ENCODE measurements at places on chromosomes 3 and 15.
A peak's percentile ranks its signal among the peaks of the same experiment; 100 is the strongest.

GRCh38 chr15:73474785-73475184 is 31.8 kb downstream of the REC114 start:
- DNase-seq: no peak

GRCh38 chr15:100204771-100205170 is 137.0 kb downstream of the ADAMTS17 start:
- DNase-seq: no peak

- DNase-seq: peak; percentile 56
These were observed 47.6 kb upstream of the POMGNT2 start for GRCh38 chr3:43153216-43154083.

DNA sequence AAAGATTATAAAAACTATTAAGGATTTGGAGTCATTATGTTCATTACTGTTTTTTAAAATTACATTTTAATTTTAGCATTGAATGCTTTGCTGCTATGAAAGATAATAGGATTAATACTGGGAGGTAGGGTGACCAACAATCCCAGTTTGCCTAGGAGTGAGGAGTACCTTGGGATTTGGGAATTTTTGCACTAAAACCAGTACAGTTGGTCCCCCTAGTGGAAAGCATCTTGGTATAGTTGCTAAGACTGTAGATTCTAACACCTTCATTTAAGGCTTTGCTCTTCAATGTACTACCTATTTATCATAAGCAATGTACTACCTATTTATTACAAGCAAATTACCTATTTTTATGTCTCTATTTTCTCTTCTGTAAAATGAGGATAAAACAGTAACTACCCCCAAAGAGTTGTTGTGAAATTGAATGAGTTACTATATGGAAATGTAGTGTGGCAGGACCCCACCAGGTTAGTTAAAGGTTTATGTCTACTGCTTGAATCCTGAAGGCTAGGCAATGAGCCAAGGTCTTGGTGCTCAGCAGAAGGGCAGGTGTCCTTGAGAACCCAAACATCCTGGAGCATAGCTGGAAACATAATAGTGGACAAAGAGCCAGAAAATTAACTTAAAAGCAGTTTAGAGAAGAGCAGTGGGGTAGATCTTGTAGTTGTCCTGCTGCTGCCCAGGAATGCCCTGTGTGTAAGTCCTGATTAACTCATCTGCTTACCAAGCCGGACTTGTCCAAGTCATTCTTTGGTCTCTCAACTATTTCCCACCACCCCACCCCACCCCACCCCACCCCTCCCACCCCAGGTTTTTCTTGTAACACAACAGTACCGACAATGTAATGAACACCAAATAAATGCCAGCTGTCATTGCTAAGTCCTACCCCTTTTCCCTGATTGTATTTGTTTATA is 49.2 kb upstream of the NMD3 start:
- no peak for DNase-seq

DNA sequence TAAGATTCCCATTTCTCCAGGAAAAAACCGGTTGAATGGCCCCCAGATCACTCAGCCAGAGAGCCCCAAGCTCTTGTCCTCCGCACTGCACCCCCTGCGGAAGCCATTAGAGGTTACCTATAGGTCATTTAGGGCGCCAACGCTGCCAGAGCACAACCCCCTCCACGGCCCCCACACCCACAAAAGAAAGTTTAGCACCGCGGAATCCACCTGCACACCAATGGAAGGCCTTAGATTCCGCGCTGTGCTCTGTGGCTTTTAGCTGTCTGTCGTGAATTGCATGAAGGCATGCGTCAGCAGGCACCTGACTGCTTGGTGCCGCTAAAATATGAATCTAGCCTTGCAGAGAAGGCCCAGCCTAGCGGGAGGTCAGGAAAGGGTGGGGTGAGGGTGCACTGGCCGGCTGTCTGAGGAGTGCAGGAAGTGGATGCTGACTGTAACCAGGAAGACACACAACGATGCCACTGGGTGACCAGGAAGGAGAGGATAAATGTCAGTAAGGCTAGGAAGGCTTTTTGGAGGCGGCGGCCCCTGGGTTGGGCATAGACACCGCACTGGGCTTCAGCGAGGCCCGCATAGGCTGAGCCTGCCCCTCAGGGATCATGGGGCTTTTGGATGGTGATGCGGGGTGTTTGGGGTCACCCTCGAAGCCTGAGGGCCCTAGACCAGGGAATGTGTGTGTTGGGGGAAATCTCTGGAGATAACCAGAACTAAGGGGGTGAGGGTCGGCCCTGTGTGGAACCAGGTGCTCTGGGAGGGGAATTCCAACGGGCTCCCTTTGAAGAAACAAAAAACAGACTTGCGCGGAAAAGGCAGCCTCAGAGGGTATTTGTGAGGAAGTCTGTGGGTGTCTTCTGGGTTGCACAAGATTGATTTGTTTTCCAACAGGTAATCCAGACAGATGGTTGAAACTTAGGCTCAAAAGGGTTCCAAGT is 976 bp upstream of the NUP210 start:
- no peak for DNase-seq

DNA sequence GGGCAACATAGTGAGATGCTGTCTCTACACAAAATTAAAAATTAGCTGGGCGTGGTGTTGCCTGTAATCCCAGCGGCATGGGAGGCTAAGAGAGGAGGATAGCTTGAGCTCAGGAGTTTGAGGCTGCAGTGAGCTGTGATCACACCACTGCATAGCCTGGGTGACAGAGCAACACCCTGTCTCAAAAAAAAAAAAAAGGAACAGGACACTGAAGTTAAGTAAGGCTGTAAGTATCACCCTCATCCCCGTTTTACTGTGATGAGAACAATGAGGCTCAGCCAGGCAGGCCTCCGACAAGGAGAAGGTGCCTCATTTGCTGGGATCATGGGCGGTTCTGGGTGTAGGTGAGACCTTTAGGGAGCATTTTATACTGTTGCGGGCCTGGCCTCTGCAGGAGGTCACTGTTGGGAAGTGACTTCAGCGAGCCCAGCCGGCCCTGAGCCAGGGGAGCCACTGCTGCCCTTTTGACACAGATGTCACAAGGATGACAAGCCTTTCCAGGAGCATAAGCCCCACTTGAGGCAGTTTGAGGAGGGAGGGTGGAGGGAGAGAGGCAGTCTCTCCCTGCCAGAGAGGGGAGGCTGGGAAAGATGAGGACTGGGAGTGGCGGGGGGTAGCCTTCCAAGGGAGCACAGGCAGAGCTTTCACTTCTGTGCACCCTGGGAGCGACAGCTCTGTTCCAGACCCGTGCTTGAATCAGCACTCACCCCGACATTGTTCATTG is 30.8 kb downstream of the IRAK2 start:
- no peak for DNase-seq

DNA sequence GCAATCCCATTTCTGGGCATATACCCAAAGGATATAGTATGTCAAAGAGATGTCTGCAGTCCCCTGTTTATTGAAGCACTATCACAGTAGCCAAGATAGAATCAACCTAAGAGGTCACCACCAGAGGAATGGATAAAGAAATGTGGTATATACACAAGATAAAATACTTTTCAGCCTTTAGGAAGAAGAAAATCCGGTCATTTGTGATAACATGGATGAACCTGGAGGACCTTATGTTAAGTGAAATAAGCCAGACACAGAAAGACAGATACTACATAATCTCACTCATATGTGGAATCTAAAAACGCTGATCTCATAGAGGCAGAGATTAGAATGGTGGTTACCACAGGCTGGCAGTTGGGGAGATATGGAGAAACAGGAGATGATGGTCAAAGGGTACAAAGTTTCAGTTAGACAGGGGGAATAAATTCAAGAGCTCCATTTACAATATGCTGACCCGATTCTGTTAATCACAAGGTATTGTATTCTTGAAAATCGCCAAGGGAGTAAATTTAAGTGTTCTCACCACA is 195.8 kb downstream of the MTHFS start:
- no peak for DNase-seq

DNA sequence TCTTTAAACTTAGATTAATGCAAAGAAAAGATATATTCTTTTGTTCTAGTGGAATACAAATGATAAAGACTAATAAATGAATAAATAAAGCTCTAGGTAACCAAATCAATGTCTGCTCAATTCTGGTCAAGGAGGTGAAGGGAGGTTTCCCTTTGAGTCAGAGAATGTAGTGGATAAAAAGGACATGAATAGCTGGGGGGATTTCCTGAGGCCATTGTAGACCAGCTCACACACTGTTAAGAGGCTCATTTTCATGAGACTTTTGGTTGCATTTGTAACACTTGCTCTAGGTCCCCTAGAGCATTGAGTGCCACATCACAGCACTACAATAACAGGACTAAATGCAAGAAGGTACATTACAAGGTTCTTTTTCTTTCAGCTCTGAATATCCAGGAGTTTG is 170.7 kb downstream of the TIGIT start:
- DNase-seq: no peak

GRCh38 chr3:173970281-173970680 is 572.7 kb downstream of the NLGN1 start:
- no peak for DNase-seq

DNA sequence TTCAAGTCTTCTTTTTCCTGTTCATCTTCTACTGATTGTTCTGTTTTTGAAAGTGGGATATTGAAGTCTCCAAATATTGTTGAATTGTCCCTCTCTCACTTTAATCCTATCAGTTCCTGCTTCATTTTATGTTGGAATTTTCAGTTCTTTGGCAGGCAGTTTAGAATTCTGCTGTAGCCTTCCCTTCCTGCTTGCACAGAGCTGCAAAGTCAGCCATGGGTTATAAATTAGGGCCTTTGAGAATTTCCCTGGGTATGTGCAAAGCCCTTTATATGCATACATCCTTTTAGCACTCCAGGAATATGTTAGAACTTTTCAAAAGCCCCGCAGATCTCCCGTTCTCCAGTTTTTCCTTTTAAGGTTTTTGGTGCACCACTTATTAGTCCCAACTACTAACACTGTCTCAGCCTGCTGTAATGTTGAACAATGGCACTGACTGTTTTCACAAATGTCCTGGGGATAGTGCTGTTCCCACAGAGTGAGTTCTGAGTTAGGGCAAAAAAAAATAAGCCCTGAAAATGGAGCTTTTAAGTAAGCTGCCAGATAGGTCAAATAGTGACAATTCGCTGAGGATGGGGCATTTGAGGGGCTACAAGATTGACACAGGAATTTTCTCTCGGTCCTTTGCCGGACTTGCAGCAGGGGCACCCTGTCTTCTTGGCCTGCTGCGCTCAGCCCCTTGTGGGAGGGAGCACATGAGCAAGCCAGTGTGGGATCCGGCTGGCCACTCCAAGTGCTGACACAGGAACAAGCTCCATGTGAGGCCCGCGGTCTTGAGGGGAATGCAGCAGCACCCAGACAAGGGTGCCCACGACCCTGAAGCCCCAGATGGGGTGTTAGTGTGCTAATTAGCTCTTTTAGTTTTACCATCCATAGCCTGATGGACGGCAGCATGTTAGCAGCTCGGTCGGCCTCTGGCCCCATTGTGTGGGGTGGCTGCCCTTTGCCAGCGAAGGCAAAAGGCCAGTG is 96.0 kb downstream of the VPS8 start:
- DNase-seq: no peak

DNA sequence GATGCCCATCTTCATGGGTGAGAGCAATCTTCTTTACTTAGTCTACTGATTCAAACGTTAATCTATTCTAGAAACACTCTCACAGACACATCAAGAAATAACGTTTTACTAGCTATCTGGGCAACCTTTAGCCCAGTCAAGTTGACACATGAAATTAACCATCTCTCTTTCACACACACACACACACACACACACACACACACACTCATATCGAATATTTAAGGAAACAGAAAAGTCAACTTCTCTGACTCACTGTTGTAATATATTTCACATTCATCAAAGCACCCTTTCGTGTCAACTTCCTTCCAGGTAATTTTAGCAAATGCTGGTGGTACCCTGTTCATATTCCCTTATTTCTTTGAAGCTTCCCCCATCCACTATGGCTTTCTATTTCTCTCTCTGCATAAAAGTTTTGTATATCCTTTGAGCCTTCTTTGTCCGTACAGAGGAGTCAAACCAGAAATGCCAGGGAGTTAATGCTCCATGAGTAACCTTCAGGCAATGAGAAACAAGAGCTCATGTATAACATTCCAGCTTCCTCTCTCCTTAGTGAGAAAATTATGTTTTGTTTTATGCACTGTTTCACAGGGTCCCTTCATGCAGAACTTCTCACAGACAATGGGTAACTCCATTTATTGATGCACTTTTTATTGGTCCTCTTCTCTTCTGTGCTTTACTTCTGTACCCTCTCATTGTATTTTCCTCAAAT is 335.5 kb upstream of the CBLB start:
- DNase-seq: no peak

DNA sequence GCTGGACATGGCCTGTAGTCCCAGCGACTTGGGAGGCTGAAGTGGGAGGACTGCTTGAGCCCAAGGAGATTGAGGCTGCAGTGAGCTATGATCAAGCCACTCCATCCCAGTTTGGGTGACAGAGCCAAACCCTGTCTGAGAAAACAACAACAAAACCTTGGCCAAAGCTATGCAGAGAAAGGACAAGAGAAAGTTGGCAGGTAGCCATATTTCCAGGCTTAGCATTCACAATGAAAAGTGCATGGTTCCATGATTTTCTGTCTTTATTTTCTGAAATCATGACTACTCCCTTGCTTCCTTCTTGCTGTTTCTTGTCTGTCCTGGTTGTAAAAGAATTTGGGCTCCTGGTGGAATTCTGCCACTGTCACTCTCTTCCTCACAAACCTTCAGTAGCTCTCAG is 284.6 kb upstream of the C2CD4B start:
- no peak for DNase-seq

DNA sequence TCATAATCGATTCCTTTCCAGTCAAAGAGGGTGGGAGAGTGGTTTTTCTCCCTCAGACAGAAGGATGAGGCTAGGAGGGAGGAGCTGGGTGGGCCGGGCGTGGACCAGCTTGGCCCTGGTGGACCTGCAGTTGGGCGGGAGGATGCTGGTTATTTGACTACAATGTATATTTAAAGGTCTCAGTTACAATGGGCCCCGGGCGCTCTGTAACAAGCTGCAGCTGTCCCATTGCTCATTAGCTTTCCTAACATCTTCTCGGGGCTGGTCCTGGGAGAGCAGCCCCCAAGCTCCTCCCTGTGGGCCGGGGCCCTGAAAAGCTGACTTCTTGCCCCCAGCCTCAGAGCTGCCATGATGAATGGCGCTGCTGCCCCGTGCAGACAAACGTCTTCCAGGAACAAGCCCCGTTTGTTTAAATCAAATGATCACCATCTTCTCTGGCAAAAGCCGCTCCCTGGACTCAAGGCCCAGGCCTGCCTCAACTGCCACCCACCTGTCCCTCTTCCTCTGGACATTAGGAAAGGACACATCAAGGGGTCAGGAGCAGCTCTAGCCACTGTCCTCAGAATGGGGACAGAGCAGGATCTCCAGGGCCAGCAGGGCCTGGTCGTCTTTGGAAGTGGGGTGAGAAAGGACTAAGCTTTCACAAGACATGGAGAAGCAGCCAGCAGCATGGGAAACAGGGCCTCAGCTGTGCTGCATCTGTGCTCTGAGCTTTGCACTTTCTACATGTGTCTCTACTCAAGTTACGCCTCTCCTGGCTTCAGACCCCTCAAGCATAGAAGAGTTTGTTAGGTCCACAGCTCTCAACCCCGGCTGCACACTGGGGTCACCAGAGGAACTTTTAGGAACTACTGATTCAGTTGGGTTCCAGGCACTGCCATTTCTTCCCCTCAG is 38.6 kb downstream of the MAGEF1 start:
- peak; percentile 84 for DNase-seq

- no peak for DNase-seq
These were observed 3.6 kb downstream of the LRRC57 start for GRCh38 chr15:42544853-42545629.

All from skin of body (tissue), 3 donors.